ENCODE measurements at places on chromosomes 12 and 14. TPM values are rescaled to one million over a fixed set of nuclear protein-coding genes. Genes with fewer than 3 reads are reported as not detected.

The FOXN3 gene
- 2.7 TPM for total RNA-seq

The TAS2R31 gene
- total RNA-seq = 1.1 TPM

The KRT6B gene
- total RNA-seq = not detected

The RND1 gene
- total RNA-seq = 0.12 TPM

The BRI3BP gene
- total RNA-seq = 14.4 TPM

The REM2 gene
- total RNA-seq = not detected

The ASIC1 gene
- 3.3 TPM for total RNA-seq

The ZNF384 gene
- 6.4 TPM for total RNA-seq

The ARMH4 gene
- total RNA-seq = 3.1 TPM

The GUCY2C gene
- not detected for total RNA-seq

The APOF gene
- not detected for total RNA-seq

The ERBB3 gene
- 0.64 TPM for total RNA-seq

The MYH6 gene
- total RNA-seq = not detected

The DNAI7 gene
- total RNA-seq = not detected

The KRT6A gene
- not detected for total RNA-seq

The MSI1 gene
- 0.57 TPM for total RNA-seq

The ARHGAP9 gene
- total RNA-seq = 0.79 TPM

The CD4 gene
- total RNA-seq = not detected

The CCDC175 gene
- total RNA-seq = not detected

The SMCO2 gene
- total RNA-seq = not detected

The SYT1 gene
- 7.5 TPM for total RNA-seq

The PTPRB gene
- 2.3 TPM for total RNA-seq

The HOTAIR gene
- total RNA-seq = 9.8 TPM

The SLC5A8 gene
- not detected for total RNA-seq

The CMTM5 gene
- total RNA-seq = not detected

The CCND2 gene
- total RNA-seq = not detected

The NINJ2 gene
- total RNA-seq = not detected

The LEMD3 gene
- total RNA-seq = 18.3 TPM

The RIN3 gene
- 0.33 TPM for total RNA-seq

The GYS2 gene
- total RNA-seq = not detected

The ETFBKMT gene
- 2.6 TPM for total RNA-seq

The ABCB9 gene
- total RNA-seq = 15.0 TPM

The HSPB8 gene
- total RNA-seq = 46.0 TPM

The RASSF3 gene
- total RNA-seq = 21.4 TPM

The SMIM41 gene
- total RNA-seq = not detected

The TMTC2 gene
- total RNA-seq = 2.4 TPM

The C12orf75 gene
- total RNA-seq = 335 TPM

The PPP1R13B gene
- 4.0 TPM for total RNA-seq

The RTL1 gene
- total RNA-seq = not detected
